CD4-positive, alpha-beta T cell treated with Interleukin-4 for 1 hour (primary cell): ENCODE measurements at places on chromosomes 3 and 15.

- peak; percentile 21 for DNase-seq
Observed at GRCh38 chr3:53350652-53351051, 3.3 kb upstream of the DCP1A start.

- DNase-seq, result peak; percentile 7
Observed at GRCh38 chr3:126554560-126555525, 3.9 kb downstream of the C3orf22 start.

DNA sequence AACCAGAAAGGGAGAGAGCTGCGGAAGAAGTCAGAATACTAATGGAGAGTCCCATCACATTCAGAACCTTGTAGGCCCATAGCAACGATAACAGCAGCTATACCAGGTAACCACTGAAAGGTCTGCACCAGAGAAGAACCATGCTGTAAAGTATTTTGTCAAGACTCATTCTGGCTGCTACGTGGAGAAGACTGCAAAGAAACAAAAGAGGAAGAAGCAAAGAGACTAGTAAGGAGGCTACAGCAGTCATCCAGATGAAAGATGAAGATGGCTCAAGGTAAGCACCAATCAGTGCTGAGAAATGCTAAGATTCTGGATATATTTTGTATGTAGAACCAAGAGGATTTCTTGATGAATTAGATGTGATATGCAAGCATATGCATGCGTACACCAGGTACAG, 39.6 kb downstream of the ACAP2 start:
- DNase-seq, result no peak

DNA sequence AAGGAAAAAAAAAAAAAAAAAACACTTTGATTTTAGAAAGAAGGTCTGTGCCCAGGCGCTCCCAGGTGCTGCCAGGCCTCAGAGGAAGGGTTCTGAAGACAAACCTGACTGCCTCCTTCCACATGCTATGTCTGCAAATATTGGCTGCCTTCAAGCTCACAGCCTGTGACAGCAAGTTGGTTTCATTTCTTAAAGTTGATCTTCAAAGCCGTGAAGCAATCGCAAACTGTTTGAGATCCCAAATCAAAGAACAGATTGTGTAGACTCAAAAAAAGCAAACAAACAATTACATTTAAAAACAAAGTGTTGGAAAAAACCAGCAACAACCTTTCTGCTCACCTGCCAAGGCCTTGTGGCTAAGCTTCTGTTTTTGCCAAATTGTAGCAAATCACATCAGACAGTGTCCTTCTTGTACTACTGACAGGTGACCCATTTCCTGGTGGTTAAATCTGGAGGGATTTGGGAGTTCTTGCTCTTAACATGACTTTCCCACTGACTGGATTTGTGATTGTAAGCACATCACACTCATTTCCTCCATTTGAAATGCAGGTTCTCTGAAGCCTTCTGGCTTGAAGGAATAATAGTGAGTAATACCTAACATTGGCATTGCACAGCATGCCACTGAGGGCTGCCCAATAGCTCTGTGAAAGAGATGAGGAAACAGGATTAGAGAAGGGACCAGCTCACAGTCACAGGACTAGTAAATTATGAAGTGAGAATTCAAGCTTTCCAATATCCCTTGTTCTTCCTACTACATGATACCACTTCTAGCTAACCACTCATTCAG, 502.4 kb downstream of the LPP start:
- DNase-seq, result no peak

DNA sequence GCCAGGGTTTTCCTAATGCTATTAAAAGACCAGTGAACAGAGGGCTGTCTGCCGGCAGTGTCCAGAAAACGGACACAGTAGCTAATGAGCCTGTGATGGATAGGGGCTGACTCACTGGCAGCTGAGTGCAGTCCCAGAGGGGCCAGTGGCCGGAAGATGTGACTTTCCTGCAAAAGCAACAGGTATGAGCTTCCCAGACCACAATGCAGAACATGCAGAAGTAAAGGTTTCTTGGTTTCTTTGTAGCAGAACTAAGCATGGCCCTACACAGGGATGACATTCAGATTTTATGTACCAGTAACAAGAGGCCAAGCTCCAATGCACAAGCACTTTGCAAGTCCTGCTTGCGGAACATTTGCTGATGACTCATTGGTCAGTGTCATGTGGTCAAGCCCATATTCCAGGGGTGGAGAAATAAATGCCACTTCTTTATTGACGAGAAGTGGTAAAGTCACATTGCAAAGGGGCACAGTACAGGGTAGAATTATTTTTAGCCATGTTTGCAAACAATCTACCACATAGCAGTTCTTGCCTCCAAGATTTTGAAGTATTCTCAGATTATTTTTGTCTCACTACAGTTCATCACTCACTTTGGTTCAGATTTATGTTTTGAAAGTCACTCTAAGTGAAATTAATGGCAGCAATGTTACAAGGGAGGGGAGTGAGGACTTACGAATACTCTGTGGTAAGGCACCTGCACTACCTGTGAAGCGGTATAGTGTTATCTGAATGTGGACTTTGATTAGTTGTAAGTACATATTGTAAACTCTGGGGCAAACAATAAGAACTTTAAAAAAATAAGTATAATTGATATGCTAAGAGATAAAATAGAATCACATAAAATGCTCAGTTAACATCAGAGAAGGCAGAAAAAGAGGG, 263.3 kb downstream of the ABHD5 start:
- no peak for DNase-seq

GRCh38 chr15:80679167-80679803, 15.8 kb upstream of the ABHD17C start:
- no peak for DNase-seq

GRCh38 chr3:143707848-143708247, 140.4 kb downstream of the SLC9A9 start:
- no peak for DNase-seq

DNA sequence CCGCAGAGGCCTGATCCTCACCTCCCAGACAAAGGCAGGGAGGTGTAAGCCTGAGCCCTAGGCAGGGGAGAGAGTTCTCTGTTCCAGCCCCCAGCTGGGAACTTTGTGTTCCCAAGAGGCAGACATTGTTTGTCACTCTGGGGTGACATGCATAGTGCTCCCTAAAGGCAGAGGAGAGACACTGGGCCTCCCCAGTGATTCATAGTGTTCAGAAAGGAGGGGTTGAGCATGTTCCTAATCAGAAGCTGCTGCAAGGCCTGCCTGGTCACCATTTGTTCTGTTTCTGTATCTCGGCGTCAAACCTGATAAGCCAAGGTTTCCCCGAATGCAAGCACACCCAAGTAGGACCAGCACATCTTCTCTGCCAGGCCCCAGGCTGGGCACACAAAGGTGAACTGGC, 24.0 kb upstream of the SLC6A6 start:
- DNase-seq, result no peak

GRCh38 chr3:117624424-117624823, 914.8 kb downstream of the TUSC7 start:
- DNase-seq, result no peak

DNA sequence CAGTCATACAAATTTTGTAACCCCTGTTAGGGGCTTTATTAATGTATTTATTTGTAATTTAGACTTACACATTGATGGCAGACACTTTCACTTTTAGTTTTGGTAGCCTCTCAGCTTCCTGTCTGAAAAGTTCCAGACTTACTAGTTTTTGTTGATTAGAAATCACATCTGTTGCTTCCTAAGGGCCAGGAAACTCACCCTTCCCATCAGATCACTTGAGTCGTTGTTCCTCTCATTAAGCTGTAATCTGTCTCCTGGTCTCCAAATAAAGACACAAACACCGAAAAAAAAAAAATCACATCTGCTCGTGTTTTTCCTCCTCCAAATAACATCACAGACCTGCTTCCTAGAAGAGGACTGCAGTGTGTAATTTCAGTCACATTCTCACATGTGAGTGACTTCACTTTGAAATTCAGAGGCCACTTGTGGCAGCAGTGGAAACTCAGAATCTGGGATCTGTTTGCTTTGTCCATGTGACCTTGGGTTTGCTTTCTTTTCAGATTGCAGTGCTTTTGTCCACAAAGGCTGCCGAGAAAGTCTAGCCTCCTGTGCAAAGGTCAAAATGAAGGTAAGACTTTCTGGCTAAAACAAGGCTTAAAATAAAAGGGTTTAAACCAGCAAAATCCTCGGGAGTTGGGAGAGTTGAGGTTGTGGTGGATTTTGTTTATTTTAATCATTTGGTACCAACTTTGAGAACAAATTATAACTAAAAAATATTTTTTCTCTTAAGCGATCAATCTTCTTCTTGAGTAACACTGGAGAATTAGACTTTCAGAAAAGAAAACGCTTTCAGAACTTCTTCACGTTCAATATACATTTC, 87.0 kb downstream of the KLHL25 start:
- no peak for DNase-seq

DNA sequence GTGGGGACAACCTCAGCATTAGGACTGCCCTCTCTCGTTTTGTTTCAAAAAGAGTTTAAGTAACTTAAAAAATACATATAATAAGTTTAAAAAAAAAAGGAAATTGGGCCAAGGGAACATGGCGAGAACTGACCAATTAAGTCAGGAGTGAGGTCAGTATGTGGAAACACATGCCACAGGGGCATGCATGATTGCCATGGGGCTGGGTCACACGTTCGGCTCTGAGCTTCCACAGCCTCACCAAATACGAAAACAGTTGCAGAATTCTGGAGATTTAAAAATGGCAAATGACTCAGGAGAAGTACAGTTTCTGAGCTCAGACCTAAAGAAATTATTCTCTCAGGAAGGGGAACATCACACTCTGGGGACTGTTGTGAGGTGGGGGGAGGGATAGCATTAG, 24.1 kb downstream of the PDE8A start:
- no peak for DNase-seq

DNA sequence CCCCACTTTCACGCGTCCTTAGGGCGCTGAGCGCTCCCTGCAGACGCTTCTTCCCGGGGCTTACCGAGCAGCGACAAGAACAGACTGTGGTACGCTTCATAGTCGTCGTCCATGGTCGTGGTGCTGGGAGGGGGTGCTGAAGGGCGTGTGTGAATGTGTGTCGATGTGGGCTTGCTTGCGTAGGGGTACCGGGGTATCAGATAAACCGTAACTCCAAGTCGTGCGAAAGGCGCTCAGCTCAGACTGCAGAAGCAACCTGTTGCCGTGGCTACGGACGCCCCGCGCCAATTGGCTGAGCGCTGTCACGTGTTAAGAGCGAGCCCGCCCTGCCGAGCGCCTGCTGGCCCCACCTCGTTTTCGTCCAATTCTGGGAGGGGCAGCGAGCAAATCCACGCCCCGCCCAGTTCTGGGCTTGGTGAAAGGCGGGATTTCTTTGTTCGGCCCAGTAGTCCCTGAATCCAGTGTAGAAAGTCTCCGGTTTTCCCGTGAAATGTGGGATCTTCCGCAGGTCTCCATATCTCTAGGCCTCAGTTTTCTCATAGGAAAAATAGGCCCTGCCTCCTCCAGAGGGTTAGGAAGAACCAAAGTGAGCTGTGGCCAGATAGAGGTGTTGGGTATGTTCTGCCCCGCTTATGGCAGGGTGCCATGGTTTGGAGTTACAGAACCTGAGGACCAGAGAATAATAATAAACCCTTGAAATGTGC, at the start of gene EFCAB12:
TSS of gene EFCAB12 (minus strand) at position 261 of the 704 bp plus-strand sequence. CDS start at position 113, 148 bp downstream.
- peak; percentile 92 for DNase-seq

- no peak for DNase-seq
Observed at GRCh38 chr3:53624061-53624857, 129.8 kb downstream of the CACNA1D start.

DNA sequence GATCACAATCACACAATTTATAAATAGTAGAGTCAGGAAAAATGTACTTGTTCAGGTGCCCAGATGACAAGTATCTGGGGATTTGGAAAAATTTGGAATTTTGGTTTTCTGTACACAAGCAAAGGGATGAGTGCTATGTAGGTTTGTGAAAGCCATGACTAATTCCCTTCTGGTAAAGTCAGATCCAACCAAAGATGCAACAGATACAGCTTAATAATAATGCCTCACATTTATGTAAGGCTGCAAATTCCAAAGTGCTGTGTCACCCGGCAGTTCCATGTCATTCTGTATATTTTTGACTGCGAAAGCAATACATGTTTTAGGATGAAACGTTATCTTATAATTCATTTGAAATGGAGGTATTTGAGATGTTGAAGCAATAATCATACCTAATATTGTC, 102.7 kb upstream of the AGBL1 start:
- no peak for DNase-seq

GRCh38 chr3:59115364-59116232, 65.8 kb upstream of the CFAP20DC start:
- no peak for DNase-seq

DNA sequence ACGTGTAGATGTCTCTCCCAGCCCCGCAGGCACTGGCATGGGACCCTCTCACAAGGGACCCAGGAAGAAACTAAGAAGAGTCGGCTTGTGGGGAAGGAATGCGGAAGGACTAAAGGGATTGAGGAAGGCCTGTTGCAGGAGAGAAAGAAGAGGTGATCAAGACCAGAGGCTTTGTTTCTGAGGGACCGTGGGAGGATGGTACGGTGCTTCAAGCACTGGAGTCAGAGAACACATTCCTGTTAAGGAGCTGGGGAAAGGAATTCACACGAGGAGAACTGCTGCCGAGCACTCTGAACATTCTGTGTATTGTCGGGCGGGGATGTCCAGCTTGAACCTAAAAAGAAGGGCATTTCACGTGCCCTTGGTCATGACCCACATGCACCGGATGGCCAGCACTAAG, 91.4 kb downstream of the TAMM41 start:
- DNase-seq, result no peak

GRCh38 chr3:173055228-173055933, 85.7 kb downstream of the SPATA16 start:
- DNase-seq, result no peak

DNA sequence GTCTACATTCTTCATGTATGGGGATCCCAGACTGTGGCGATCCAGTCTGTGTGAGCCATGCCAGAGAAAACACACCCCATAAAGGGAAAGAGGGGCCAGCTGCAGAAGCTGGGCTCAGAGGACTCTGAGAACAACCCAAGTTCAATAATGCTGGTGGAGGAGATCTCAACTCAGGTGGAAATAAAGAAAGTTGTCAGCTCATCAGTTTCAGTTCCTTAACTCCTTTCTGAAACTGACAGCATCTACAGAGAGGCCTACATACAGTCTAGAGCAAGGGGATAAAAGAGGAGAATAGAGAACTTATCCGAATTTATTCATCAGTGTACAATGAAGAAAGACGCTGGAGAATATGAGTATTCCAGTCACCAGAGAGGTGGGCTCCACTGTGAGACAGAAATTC, 77.0 kb downstream of the NTRK3 start:
- DNase-seq, result no peak

DNA sequence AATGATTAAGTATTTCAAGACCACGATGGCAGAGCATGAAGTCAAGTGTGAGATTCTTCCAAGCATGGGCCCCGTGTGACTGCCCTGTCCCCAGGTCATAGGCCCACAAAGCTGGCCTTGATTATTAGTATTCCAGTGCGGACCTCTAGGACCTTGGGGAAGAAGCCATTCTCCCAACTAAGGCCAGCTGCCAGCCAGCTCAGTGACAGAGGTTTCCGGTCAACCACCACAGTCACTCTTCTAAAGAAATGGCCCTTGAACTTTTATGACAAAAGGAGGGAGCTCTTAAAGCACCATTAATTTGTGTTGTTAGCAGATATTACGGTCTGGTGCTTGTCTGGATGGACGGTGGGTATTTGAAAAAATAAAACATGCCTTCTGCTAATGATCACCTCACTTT, 28.0 kb downstream of the FAM3D start:
- no peak for DNase-seq
